ENCODE measurements at places on chromosomes 4 and X. TPM values are rescaled to one million over a fixed set of nuclear protein-coding genes. Genes with fewer than 3 reads are reported as not detected.

Gene FMR1
- total RNA-seq: 24.4 TPM

Gene ZNF732
- total RNA-seq: not detected

Gene DCAF8L2
- not detected for total RNA-seq

Gene C1QTNF7
- not detected for total RNA-seq

Gene XAGE1A
- total RNA-seq: not detected

Gene ARHGAP24
- 7.2 TPM for total RNA-seq

Gene SFRP2
- total RNA-seq: not detected

All from PC-3 (cell line).